Panc1 (cell line): ENCODE measurements at places on chromosomes 16 and 17. TPM values are rescaled to one million over a fixed set of nuclear protein-coding genes. Genes with fewer than 3 reads are reported as not detected.

GRCh38 chr17:78408476-78409050, 30.1 kb downstream of the PGS1 start:
- 0 out of 2 replicates have a peak, but pooled peaks cover 5% of the 10 kb centered on the region for H3K4me1 ChIP-seq
- peaks cover under 1% of the 10 kb centered on the region; the same call in 1 of the 2 replicates for H3K36me3 ChIP-seq
- no peaks in the 10 kb centered on the region for H3K27me3 ChIP-seq
- no peak overlapping the region for H3K27ac ChIP-seq
- DNase-seq = no peak

- H3K27me3 ChIP-seq = no peaks in the 10 kb centered on the region
- no peaks in the 10 kb centered on the region for H3K36me3 ChIP-seq
- no peak overlapping the region for H3K4me3 ChIP-seq
- H3K4me1 ChIP-seq = no peaks in the 10 kb centered on the region; the same call in none of the 2 replicates
- H3K27ac ChIP-seq = no peak overlapping the region
These were observed 825 bp downstream of the SLC4A1 start for GRCh38 chr17:44267165-44267455.

DNA sequence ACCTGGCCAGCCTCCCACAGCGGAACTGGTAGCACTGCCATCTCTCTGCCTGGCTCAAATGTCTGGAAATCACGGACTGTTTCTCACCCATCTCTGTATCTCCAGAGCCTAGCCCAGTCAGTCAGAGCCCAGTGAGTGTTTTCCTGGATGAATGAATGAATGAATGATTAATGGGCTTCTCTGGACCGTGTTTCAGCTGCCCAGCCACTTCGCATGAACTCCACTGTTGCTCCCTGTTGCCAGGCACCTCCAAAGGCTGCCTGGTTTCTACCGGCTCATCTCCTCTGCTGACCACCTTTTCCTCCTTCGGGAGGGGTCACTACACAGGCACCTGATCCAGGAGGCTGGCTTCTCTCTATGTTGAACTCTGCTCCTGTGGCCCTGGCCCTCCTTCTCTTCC, 91.0 kb upstream of the SDK2 start:
- H3K36me3 ChIP-seq = no peaks in the 10 kb centered on the region
- no peak overlapping the region for H3K27ac ChIP-seq
- H3K27me3 ChIP-seq = peaks cover 36% of the 10 kb centered on the region
- H3K4me3 ChIP-seq = no peak overlapping the region

DNA sequence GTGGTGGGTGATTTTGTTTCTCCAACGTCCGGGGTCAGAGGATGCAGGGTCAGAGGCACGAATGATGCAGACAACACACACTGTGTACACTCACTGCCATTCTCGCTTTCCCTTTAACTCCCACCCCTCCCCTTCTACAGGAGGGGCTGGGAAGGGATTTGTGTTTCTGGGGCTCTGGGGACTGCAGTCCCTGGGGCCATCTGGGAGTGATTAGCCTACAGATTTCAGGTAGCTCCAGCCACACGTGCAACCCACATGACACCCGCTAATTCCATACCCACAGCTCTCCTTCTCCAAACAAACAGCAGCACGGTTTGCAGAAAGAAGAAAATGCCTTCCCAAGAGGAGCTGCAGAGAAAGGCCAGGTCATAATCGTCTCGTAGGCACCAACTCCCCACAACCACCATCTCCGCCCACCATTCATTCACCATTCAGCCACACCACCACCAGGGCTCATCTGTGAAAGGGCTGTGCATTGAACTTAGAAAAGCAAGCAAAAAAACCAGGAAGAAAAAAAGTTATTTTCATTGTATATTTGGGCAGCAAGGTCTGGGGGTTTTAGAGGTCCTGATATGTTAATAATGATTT, 9.4 kb upstream of the SOX9 start:
- no peaks in the 10 kb centered on the region for H3K36me3 ChIP-seq
- no peak overlapping the region for H3K27ac ChIP-seq
- DNase-seq = no peak
- no peak overlapping the region for H3K4me3 ChIP-seq

GRCh38 chr17:3647769-3648555, 11.4 kb downstream of the CTNS start:
- no peaks in the 10 kb centered on the region for H3K4me1 ChIP-seq
- no peak overlapping the region for H3K27ac ChIP-seq
- H3K4me3 ChIP-seq = no peak overlapping the region
- no peak for DNase-seq

DNA sequence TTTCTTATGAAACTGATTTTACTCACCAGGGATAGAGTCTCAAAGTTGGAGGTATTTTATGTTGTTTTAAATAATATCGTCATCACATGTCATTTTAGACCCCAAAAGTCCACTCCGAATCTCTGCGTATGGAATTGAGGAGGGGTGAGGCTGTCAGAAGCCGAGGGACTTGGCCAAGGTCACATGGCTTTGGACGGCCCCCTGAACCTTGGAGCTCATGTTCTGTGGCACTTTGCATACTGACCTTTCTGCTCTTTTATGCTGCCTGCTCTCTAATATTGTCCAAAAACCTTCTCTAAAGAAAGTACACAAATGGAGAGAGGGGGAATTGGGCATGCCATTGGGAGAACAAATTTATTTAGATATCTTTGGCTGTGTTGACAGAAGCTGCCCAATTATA, 700.0 kb downstream of the WWOX start:
- no peaks in the 10 kb centered on the region for H3K4me1 ChIP-seq
- H3K27ac ChIP-seq = no peak overlapping the region
- H3K4me3 ChIP-seq = no peak overlapping the region
- H3K27me3 ChIP-seq = no peaks in the 10 kb centered on the region
- H3K36me3 ChIP-seq = no peaks in the 10 kb centered on the region

- H3K36me3 ChIP-seq = 0 out of 2 replicates have a peak, but pooled peaks cover 3% of the 10 kb centered on the region
- H3K27me3 ChIP-seq = no peaks in the 10 kb centered on the region
- H3K4me3 ChIP-seq = peak within 1 kb of the TSS; percentile 90
- H3K4me1 ChIP-seq = peaks cover 4% of the 10 kb centered on the region; the same call in 1 of the 2 replicates
These were observed at the start of gene ZKSCAN2 for GRCh38 chr16:25257470-25257955. Gene ZKSCAN2 (minus strand): TSS chr16:25257845. CDS start chr16:25257127, 718 bp downstream.

- no peaks in the 10 kb centered on the region for H3K27me3 ChIP-seq
- H3K4me1 ChIP-seq = peaks cover 13% of the 10 kb centered on the region
- no peak for DNase-seq
- H3K4me3 ChIP-seq = no peak overlapping the region
- H3K36me3 ChIP-seq = no peaks in the 10 kb centered on the region
These were observed 59.6 kb downstream of the SOCS1 start for GRCh38 chr16:11196286-11196828.

- H3K4me1 ChIP-seq = peaks cover 64% of the 10 kb centered on the region
- no peak for DNase-seq
- H3K36me3 ChIP-seq = no peaks in the 10 kb centered on the region; the same call in 1 of the 2 replicates
- no peaks in the 10 kb centered on the region for H3K27me3 ChIP-seq
- peak overlapping the region; percentile 73 for H3K27ac ChIP-seq
These were observed 25.2 kb downstream of the SREBF1 start for GRCh38 chr17:17811381-17812210.

DNA sequence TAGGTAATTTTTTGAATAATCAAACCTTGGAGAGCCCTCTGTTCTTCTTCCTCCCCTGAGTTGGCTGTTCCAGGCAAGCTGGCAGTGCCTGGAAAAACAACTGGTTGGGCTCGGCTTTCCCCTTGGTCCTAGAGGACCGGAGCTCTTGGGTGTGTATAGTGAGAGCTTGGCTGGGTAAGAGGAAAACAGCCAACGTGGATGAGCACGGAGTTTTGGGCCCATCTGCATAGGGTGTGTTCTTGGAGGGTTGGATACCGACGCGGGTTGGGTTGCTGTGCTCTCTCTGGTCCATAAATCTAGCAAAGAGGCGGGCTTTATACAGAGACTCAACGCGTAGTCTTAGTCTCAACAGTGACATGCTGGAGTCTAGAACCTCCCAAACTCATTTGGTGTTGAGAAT, 23.2 kb downstream of the ITGB3 start:
- no peaks in the 10 kb centered on the region for H3K36me3 ChIP-seq
- no peak overlapping the region for H3K4me3 ChIP-seq
- H3K27ac ChIP-seq = peak overlapping the region; percentile 57; the same call in 1 of the 2 replicates
- peaks cover 18% of the 10 kb centered on the region for H3K4me1 ChIP-seq

GRCh38 chr17:31724619-31725018, 134.4 kb downstream of the COPRS start:
- peak overlapping the region; percentile 62 for H3K27ac ChIP-seq
- no peaks in the 10 kb centered on the region for H3K36me3 ChIP-seq
- no peak overlapping the region for H3K4me3 ChIP-seq
- peaks cover 14% of the 10 kb centered on the region for H3K4me1 ChIP-seq
- no peak for DNase-seq

Gene SUMO2
- total RNA-seq = 616 TPM

Gene KRTAP1-5
- total RNA-seq = not detected

- H3K27ac ChIP-seq = no peak overlapping the region
These were observed 75.5 kb downstream of the BMERB1 start for GRCh38 chr16:15509593-15510535.
